ENCODE measurements at places on chromosomes 13 and 19.
A peak's percentile ranks its signal among the peaks of the same experiment; 100 is the strongest.

DNA sequence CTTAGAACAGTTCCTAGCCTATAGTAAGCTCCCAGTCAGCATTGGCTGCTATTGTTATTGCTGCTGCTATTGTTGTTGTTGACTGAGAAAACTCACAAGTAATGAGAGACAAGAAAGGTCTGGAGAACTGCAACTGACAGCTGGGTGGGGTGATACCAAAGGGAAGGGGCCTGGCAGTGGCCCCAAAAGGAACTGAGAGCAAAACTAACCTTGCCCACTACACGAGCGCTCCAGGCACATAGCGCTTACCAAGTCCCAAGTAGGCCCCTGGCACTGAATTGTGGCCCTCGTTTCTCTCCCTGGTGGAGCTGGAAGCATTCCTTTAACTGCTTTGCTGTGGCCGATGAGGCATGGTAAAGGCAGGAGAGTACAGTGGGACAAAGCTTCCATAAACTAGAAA lies 59.7 kb downstream of the KCTD12 start:
- DNase-seq = no peak

DNA sequence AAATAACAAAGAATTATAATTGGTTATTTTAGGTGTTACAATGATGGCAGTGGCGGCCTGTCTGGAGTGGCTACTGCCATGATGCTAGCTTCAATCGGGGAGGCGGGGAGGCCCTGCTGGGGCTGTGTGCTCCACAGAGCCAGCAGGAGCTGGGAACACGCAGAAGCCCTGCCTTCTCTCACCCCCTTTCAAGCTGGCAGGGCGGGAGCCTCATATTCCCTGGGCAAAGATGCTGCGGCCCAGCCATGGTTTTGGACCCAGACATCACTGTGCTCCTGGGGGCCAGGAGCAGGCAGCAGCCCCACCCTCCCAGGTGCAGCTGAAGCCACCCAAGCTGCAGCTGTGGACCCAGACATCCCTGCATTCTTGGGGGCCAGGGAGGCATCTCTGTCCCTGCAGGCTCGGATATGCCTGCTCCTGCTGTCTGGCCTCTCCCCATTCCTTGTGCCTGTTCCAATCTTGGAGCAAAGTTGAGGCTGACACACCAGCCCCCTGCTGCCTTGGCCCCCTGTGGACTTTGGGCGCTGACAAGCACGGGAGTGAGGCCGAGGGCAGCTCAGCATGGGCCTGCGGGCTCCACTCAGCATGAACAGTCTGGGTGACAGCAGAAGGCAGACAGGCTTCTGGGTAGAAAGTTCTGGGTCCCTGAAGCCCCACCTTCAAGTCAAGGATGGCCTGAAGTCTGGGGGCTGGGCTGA lies 263.1 kb upstream of the HTR2A start:
- DNase-seq = no peak

- peak; percentile 48 for DNase-seq
Measured at GRCh38 chr19:46574533-46574932, 26.6 kb upstream of the CALM3 start.

DNA sequence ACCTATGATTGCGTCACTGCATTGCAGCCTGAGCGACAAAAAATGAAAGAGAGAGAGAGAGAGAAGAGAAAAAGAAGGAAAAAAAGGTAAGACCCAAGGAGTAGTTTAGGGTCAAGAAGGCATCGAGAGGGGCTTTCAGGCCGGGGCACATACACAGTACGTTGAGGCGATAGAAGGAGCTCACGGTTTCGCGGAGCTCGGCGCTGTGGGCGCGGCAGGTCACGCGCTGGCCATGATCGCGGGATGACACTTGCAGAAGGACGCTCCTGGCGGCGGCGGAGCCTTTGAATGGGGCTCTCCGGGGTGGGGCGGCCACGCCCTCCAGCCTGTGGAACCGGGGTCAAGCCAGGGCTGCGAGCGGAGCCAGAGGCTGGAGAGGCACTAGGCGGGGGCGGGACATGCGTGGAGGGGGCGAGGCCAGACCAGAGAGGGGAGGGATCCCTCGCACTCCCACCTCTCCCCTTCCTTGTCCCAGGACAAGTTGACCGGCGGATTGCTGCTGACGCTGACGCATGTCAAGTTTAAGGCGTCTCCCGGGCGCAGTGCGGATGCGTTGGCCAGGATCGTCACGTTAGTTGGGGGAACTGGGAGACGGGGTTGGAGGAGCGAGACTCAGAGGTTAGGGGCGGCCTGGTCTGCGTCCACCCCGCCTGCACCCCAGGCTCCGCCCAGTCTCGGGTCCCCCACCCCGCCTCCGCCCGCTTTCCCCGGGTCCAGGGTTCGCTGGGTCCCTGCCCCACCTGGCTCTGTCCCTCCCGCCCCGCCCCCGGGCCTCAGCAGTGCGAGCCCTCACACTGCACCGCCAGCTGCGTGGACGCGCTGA lies 6.9 kb downstream of the NPHS1 start:
- DNase-seq = no peak

- peak; percentile 5 for DNase-seq
Measured at GRCh38 chr13:87274209-87274819, 396.9 kb upstream of the SLITRK5 start.

GRCh38 chr19:1225440-1226226 lies 12.2 kb downstream of the CBARP start:
- DNase-seq = no peak

GRCh38 chr13:27587095-27587746 lies 33.1 kb downstream of the LNX2 start:
- DNase-seq = no peak

GRCh38 chr19:33722456-33723239 lies 74.0 kb upstream of the KCTD15 start:
- DNase-seq = no peak

DNA sequence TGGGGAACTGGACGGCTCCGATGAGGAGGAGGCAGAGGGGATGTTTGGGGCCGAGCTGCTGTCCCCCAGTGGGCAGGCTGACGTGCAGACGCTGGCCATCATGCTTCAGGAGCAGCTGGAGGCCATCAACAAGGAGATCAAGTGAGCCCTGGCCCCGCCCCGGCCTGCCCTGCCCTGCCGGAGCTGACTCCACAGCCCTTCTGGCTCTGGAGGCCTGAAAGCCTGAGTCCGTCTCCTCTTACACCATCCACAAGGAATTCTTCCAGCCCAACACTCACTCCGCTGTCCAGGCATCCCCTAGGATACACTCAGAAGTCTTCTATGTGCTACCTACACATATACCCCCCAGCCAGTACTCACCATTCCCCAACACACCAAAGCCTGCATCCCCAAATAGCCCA lies 17.4 kb downstream of the PPFIA3 start:
- no peak for DNase-seq

DNA sequence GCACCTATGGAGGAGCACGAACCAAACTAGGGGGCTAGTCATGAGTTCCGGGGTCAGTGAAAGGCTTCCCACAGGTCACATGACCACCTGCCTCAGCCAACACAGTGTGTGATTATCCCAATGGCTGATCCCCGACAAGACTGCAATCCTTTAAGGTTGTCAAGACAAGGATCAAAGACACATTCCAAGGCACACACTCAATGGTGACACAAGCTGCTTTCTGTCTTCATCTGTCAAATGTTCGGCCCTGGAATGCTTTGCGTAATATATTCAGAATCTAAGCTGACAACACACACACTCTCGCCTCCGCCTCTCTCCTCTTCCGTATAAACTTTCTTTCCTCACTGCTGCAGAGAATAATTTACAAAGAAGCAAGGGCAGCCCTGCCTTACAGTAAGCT lies 11.7 kb downstream of the RANBP3 start:
- DNase-seq = no peak

DNA sequence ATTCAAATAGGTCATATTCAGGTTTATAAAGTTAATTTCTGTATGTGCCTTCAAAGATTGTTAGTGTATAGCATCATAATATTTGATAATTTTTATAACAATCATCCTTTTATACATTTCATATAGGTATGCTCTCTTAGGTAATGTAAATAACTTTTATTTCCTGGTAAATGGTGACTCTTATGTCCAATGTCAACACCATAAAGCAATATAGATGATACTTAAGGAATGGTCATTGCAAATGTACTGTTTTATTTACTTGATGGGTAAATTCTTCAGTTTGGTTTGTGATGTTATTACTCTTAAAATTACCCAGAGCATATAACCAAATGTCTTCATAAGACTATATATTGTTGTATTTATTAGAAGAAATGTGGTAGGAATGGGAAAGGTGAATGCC lies 928.7 kb downstream of the PCDH9 start:
- DNase-seq = no peak

- DNase-seq = no peak
Measured at GRCh38 chr13:81304121-81304659, 963.3 kb upstream of the SPRY2 start.

DNA sequence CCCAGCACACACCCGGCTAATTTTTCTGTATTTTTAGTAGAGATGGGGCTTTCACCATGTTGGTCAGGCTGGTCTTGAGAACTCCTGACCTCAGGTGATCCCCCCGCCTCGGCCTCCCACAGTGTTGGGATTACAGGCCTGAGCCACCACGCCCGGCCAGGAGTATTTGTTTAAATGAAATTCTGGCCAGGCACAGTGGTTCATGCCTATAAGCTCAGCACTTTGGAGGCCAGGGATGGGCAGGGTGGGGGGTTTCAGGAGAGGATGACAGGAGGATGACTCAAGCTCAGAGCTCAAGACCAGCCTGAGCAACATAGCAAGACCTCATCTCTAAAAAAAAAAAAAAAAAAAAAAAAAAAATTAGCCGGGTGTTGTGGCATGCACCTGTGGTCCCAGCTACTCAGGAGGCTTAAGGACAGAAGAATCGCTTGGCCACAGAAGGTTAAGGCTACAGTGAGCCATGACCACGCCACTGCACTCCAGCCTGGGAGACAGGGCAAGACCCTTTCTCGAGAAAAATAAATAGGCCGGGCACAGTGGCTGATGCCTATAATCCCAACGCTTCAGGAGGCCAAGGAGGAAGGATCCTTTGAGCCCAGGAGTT lies 8.2 kb upstream of the DHDH start:
- no peak for DNase-seq

- DNase-seq = peak; percentile 76
Measured at GRCh38 chr19:46718157-46718933, 1.4 kb upstream of the PRKD2 start.

DNA sequence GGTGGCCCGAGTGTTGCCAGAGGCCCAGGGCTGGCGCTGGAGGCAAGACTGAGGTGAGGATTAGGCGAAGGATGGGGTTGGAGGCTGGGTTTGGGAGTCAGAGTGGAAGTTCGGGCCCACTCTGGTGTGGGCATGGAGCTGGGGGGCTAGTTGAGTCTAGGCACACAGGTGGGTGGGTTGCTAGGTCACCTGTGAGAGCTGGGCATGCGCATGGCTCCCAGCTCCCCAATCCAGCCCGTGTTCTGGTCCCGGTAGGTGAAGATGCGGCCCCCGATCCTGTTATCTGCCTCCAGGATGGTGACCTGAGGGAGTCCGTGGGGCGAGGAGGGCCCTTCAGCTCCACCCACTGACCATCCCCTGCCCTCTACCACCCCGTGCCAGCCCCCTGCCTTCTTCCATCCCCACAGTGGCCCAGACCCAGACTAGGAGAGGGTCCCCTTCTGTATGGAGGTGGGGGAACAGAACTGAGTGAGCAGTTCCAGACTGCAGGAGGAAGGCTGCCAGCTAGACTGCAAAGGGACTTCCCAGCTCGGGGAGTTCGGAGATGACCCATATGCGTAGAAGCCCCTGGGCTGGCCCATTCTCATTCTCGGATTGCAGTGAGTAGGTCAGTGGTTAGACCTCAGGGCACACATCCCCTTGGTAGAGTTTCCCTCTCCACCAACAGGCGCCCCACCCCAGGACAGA lies 1.7 kb downstream of the IL4I1 start:
- peak; percentile 66 for DNase-seq

- no peak for DNase-seq
Measured at GRCh38 chr19:30676990-30677679, 305.0 kb downstream of the ZNF536 start.

Measured in CD4-positive, alpha-beta T cell treated with Interleukin-17A for 1 hour (primary cell).